ENCODE measurements at places on chromosomes 7 and 10. TPM values are rescaled to one million over a fixed set of nuclear protein-coding genes. Genes with fewer than 3 reads are reported as not detected.
A peak's percentile ranks its signal among the peaks of the same experiment; 100 is the strongest.

Gene FZD1
- 0.30 TPM for total RNA-seq

Gene CAV2
- not detected for total RNA-seq

Gene FAM24A
- not detected for total RNA-seq

Gene LRRN3
- total RNA-seq, result 5.8 TPM

Gene GNG11
- total RNA-seq, result not detected

Gene GBX1
- total RNA-seq, result not detected

Gene SEMA3E
- total RNA-seq, result not detected

Gene AMPH
- not detected for total RNA-seq

Gene METTL27
- total RNA-seq, result 1.7 TPM

DNA sequence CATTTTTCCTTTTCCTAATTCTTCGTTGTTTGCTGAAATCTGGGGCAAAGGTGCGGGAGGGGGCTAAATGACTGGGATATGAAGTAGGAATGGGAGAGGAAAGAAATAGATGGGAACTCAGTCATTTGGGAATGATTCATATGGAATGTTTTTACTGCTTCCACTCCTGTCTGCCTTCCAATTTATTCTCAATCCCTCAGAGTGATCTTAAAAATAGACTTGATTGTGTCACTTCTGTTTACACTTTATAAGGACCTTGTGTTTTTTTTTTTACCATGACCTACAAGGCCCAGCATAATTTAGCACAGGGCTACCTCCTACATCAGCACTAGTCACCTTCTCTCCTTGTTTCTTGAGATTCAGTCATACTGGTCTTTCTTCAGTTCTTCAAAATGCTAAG lies 97.9 kb downstream of the PTEN start:
- no peak for DNase-seq

DNA sequence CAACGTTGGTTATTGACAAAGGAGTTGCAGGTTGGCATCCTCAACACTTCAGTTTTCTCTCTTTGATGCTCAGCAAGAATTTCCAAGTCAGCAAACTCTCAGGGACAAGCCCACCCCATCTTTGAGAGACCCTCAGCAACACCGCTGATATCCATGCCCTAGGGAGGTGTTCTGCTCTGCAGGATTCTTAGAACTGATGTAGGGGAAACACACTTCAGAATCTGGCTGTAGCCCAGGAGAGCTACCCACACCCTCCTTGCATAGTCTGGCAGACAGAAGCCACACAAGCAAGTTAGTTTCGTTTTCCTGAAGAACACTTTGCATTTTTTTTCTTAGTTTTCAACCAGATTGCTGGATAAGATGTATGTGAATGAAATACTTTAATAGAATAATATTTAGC lies 822 bp downstream of the SAMD9L start:
- DNase-seq, result peak; percentile 54

DNA sequence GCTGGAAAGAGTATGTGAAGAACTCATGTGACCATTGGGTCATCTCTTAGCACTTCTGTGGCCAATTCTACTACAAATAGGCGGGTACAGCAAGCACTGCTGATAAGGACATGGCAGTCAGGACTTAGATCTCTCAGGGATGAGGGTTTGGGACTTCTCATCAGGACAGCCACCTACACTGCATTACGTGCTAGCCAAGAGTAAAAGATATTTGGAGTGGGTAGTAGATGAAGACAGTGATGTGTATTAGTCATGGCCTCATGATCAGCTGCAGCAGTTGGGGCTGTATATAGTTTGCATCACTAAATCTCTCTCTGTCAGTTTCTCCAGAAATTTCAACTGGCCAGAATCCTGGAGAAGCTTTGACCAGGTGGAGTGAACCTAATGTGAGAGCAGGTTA lies 9.2 kb downstream of the TAS2R60 start:
- no peak for DNase-seq

GRCh38 chr7:123054357-123055133 lies 59.0 kb upstream of the TAS2R16 start:
- no peak for DNase-seq

- no peak for DNase-seq
Observed at GRCh38 chr10:69873135-69873639, 71.5 kb downstream of the COL13A1 start.

DNA sequence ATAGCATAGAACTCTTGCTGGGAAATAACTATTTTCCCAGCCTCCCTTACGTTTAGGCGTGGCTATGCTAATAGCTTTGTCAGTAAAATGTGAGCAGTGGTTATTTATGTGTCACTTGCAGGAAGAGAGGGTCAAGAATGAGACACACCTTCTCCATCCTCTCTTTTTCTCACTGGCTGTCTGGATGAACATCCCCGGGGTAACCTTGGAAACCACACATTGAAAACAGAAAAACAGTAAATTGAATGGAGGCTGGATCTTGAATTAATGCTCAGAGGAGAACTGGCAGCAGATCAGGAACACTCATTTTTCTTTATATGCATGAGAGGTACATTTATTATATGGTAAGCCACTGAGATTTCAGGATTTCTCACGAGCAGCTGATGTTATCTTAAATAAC lies 127.6 kb downstream of the DNAJB9 start:
- DNase-seq, result no peak

DNA sequence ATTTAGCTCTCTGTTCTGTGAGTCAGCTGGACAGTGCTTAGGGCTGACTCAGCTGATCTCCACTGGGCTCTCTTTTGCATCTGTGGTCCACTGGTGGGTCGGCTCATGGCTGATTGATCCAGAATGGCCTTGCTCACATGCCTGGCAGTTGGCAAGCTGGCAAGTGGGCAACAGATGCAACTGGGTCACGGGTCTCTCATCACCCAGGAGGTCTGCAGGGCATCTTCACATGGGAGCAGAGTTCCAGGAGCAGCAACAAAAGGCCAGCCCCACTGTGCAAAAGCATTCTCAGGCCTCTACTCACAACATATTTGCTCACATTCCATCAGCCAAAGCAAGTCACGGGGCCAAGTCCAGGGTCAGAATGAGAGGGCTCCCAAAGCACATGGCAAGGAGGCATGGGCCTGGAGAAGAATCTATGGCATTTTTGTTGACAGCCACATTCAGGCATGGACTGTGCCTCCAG lies 98.8 kb downstream of the OAT start:
- no peak for DNase-seq

GRCh38 chr10:74746813-74747212 lies 79.6 kb upstream of the KAT6B start:
- DNase-seq, result no peak

DNA sequence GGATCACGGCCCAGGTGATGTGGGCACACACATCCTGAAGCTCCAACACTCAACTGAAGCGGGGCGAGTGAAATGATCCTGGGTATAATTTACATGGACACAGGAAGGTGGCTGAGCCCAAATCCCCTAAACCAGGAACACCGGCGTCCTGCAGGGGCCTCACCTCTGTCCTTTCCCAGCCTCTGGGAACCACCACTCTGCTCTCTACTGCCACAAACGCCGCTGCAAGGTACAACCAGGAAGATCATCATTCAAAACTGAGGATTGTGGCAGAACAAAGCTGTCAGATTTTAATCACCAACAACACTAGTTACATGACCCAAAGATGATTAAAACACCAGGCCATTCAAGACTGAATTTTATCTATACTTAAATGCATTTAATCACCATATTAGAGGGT lies 104.0 kb downstream of the DIP2C start:
- no peak for DNase-seq

DNA sequence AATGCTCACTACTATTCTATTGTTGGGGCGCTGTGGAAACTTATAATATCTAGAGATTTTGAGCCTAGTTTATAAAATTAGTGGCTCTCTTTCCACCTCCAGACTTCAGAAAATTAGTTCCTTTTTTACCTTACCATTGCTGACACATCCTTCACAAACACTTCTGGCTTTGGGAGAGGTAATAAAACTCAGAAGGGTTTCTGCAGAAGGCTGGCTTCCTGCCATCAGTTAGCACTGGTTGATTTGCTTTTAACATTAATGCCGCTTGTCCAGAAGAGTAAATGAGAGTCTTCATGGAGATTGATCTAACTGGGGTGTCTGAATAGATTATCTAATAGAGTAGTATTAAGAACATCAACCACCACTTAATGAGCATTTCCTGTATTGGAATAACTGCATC lies 20.3 kb downstream of the ACSM6 start:
- no peak for DNase-seq

- DNase-seq, result no peak
Observed at GRCh38 chr7:155489862-155490696, 32.1 kb downstream of the EN2 start.

DNA sequence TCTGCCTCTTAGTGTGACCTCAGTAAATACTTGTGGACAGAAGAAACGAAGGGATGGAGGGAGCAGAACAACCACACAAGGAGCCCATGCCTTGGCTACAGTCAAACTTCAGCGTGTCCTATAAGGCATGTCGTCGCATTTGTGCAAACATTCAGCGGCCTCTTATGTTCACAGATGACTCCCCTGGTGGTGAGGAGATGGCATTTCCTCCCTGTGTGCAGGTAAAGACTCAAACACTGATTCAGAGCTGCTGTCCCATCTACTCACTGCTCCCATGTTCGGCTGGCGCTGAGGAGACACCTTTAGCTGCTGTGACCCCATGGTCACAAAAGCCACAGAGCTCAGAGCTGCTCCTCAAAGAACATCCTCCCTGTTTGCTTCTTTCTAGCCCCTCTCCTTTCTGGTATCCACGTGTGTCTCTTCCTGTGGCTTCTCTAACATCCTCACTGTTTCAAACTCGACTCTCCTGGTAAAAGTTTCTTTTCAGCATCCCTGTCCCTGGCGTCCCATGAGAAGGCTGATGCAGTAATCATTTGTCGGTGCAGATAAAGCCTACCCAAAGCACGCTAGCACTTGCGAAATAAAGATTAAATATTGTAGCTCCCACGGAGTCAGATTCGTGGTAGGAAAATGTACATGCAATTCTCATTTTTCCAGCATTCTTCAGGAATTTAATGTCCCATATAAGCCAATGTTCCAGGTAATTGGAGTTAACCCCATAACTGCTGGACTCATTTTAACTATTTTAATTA lies 124.9 kb upstream of the NEBL start:
- no peak for DNase-seq

- peak; percentile 77 for DNase-seq
Observed at GRCh38 chr7:96709381-96710228, at the start of gene SEM1. TSS of gene SEM1 (minus strand) at chr7:96709846. CDS start at chr7:96709763, 83 bp downstream.

- DNase-seq, result no peak
Observed at GRCh38 chr7:142592231-142592630, 157.0 kb upstream of the PRSS1 start.

GRCh38 chr7:36583318-36583717 lies 141.0 kb downstream of the AOAH start:
- DNase-seq, result no peak

DNA sequence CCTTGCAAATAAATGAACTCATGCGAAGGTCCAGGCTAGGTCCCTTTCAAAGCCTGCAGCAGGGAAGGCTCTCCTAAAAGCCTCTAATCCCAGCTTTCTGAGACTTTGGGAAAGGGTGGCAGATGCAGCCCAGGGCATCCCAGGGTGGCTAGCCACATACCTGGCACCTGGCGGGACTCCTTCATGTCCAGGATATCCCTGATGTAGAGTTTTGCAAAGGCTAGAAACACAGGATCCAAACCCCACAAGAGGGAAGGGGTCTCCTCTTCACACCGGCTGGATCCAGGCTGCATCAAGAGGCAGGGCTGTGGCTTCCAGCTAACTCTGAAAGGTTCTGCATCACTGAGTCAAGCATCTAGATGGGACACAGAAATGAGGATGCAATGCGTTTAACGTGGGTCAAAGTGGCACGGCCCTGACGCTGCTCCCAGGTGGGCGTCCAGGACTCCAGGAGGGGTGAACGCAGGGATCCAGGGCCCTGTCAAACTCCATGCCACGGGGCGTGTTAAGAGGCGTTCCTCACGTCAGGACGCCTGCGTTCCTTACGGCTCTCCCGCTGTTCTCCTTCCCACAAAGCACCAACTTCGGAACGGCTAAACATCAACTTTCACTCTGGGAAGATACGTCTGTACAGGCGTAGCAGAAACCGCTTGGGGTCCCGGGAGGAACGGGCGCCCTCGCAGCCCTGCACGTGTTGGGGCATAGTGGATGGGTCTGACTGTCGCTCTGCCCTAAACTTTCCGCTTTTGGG lies 507 bp downstream of the STN1 start:
- no peak for DNase-seq

All from activated naive CD4-positive, alpha-beta T cell treated with anti-CD3 and anti-CD28 coated beads for 36 hours (primary cell).